ENCODE measurements at places on chromosomes 7 and 10.

- DNase-seq = no peak
Measured at GRCh38 chr10:24639124-24639523, 84.6 kb downstream of the ARHGAP21 start.

- DNase-seq = no peak
Measured at GRCh38 chr10:25692761-25693160, 241.3 kb upstream of the MYO3A start.

DNA sequence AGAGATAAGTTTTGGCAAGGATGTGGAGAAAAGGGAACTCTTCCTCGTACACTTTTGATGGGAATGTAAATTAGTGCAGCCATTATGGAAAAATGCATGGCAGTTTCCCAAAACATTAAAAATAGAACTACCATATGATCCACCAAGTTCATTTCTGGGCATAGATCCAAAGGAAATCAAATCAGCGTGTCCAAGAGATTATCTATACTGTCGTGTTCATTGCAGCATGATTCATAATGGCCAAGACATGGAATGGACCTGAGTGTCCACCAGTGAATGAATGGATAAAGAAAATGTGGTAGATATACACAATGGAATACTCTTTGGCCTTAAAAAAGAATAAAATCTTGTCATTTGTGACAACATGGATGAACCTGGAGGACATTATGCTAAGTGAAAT, 70.3 kb upstream of the RSU1 start:
- DNase-seq = no peak

- DNase-seq = no peak
Measured at GRCh38 chr10:127908106-127908958, 1.4 kb downstream of the PTPRE start.

- no peak for DNase-seq
Measured at GRCh38 chr10:18290651-18291313, 150.6 kb downstream of the CACNB2 start.

DNA sequence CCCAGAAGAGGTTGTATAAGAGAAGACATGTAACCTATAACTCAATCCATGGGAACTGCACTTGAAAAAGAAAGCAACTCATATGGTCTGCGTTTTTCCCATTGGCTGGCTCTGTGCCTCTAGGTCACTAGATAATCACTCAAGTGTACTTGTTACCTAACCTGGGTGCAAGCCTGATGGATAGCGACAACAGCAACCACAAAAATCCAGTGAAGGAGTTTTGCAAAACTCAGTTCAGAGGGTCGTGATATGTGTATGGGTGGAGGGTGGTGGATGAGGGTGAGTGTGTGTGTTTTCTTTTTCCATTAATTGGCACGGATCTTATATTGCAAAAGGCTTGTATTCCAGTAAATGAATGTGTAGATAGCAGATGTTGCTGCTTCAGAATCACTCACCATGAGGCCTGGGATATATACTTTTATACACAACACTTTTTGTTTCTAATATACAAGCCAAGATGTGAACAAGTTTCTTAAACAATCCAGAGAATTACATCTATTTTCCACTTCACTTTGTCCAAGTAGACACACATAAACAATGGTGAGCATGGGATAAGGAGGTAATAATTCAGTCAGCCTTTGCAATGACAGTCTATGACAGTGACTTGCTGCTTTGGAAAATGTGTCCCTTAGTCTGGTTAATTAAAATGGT, 286.9 kb upstream of the DKK1 start:
- DNase-seq = no peak

DNA sequence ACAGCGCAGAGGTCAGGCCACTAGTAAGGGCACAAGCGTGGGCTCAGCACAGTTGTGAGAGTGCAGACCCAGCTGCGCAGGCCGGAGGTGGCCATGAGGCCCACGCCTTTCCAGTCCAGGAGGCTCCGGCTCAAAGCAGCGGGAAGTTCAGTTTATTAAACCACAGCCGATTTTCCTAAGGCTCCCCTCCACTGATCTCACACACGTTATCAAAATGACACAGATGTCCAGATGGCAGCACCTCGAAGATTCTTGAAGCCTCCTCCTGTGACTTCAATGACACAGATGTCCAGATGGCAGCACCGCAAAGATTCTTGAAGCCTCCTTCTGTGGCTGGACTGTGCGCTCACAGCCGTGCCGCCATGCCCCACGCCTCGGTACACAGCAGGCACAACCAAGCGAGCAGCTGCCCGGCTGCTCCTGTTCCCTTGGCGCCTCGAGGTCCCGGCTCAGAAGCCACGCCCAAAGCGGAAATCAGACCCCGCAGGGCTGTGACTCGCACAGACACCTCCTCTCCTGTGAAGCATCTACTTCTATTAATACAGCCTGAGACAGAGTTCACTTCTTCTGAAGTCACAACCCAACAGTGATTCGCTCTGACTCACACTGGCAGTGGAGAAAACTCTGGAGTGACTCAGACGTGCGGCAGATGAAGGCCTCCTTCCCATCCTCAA, 122.7 kb downstream of the MAD1L1 start:
- no peak for DNase-seq
